CD4-positive, alpha-beta memory T cell (primary cell): ENCODE measurements at places on chromosomes 5 and 9.

GRCh38 chr9:89357331-89358197 is 39.3 kb downstream of the SECISBP2 start:
- H3K4me1 ChIP-seq = peaks cover 6% of the 10 kb centered on the region
- DNase-seq = no peak
- peaks cover 84% of the 10 kb centered on the region for H3K36me3 ChIP-seq
- H3K27me3 ChIP-seq = no peaks in the 10 kb centered on the region

DNA sequence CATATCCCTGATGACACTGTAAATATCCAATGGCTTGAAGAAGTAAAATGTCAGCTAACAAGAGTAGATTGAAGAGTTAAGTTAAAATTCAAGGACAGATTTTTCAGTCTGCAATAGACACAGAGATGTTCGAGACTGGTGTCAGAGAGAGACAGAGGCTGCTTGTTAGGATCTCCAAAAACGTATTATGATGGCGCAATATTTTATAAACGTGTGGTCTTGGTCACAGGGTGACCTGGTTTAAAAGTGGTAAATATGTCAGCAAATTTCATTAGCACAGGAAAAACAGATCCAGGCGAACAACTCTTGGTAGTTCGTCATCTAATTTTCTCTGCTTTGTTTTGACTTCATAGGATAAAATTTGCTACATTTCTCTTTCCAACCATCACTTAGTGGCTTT is 317.4 kb downstream of the MCTP1 start:
- H3K36me3 ChIP-seq = no peaks in the 10 kb centered on the region
- H3K27me3 ChIP-seq = no peaks in the 10 kb centered on the region
- H3K4me1 ChIP-seq = no peaks in the 10 kb centered on the region
- DNase-seq = no peak

DNA sequence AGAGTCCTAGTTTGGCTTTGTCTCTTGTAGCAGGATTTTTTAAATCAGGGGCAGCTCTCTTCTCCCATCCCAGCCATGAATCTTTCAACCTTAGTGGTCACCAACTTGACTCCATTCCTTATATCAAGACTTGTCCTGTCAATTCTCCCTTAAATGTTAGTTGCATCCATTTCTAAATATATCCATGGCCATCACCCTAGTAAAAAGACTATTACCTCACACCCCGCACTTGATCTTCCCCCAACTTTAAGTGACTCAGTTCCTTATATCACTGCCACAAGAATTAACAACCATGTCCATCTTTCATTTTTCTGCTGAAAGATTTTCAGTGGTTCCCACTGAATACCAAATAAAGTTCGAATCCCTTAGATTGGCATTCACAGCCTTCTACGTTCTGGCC is 67.0 kb downstream of the STX17 start:
- no peaks in the 10 kb centered on the region for H3K27me3 ChIP-seq
- DNase-seq = no peak
- H3K4me3 ChIP-seq = no peak overlapping the region

GRCh38 chr9:28014212-28014611 is 440.9 kb upstream of the C9orf72 start:
- no peaks in the 10 kb centered on the region for H3K27me3 ChIP-seq
- no peak overlapping the region for H3K27ac ChIP-seq
- H3K4me3 ChIP-seq = no peak overlapping the region
- DNase-seq = no peak
- H3K4me1 ChIP-seq = no peaks in the 10 kb centered on the region
